ENCODE measurements at places on chromosomes 1 and 21.

- no peak for DNase-seq
Measured at GRCh38 chr21:41405321-41405720, 20.7 kb upstream of the MX1 start.

- DNase-seq, result no peak
Measured at GRCh38 chr1:201214461-201214860, 23.8 kb downstream of the IGFN1 start.

- no peak for DNase-seq
Measured at GRCh38 chr1:98969798-98970490, 34.7 kb downstream of the PLPPR5 start.

DNA sequence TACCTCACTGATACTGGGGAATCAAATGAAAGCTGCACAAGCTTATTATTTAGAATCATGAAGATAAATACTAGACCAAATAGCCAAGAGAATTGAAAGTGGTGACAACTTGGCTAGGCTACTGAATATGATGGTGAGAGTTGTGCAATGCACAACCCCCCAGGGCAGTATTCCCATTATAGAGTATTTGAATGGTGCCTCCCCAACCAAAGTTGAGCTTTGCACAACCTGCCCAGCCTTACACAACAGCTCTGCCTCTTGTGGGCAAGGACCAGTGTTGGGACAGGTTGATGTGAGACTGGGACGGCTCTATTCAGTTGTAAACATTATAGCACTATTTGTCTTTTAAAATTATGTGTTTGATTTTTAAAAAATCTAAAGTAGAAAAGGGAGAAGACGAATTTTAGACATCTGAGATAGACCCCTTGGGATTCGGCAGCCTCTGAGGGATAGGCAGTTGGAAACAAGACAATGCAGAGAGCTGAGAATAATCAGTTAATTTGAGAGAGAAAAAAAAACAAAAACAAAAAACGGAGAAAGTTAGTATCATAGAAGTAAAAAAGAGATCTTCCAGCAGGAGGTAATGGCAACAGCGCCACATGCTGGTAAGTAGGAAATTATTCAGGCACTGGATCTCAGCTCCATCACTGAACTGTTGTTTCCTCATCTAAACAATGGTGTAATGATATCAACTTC lies 91.0 kb upstream of the KCNA3 start:
- peak; percentile 10 for DNase-seq

DNA sequence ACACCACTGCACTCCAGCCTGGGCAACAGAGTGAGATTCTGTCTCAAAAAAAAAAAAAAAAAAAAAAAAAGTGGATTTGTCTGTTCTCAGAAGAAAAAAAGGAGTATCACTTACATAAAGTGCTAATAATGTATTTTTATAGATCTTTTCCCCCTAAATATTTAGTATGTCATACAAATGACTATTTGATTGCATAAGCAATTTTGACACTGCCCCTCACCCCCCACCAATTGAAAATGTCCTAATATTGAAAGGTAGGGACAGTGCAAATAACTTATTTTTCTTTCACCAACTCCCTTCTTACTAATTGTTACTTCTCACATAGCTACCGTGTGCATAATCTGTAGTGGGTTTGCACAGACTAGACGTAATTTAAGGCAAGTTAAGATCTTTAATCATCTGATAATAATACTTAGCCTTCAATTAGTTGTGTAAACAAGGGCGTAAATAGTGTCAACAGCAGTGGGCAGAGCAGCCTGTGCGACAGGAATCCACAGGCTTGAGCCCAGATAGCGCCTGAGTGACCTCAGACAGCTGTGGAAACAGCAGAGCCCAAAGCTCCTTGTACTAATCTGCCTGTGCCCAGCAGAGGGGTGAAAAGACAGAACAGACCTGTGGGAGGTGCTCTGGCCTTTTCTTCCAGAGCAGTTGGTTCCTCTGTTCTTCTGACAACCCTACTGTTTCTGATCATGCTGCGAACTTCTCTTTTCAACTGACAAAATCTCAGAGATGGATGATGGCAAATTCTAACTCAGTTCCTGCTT lies 4.5 kb upstream of the IER5 start:
- no peak for DNase-seq

DNA sequence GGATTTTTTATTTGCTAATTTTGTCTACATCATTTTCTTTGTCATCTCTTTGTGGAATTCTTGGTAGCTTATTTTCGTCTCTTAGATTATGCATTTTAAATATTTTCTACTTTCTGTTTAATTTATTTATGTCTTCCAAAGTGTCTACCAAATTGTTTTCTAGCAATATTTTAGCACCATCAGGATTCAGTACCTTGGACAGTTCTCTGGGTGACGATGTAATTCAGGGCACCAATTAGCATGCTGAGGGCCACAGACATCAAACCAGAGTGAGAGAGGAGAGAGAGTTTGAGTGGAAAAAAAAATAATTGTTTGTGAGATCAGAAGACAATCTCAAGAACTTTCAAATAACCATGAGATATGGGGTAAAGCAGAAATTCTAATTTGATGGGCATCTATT lies 169.8 kb upstream of the CXADR start:
- no peak for DNase-seq

All from activated CD8-positive, alpha-beta memory T cell treated with anti-CD3 and anti-CD28 coated beads for 1 hour (primary cell).